ENCODE measurements at places on chromosomes 16 and 17.

GRCh38 chr17:72724267-72724666 is 368.2 kb downstream of the SLC39A11 start:
- DNase-seq = no peak

DNA sequence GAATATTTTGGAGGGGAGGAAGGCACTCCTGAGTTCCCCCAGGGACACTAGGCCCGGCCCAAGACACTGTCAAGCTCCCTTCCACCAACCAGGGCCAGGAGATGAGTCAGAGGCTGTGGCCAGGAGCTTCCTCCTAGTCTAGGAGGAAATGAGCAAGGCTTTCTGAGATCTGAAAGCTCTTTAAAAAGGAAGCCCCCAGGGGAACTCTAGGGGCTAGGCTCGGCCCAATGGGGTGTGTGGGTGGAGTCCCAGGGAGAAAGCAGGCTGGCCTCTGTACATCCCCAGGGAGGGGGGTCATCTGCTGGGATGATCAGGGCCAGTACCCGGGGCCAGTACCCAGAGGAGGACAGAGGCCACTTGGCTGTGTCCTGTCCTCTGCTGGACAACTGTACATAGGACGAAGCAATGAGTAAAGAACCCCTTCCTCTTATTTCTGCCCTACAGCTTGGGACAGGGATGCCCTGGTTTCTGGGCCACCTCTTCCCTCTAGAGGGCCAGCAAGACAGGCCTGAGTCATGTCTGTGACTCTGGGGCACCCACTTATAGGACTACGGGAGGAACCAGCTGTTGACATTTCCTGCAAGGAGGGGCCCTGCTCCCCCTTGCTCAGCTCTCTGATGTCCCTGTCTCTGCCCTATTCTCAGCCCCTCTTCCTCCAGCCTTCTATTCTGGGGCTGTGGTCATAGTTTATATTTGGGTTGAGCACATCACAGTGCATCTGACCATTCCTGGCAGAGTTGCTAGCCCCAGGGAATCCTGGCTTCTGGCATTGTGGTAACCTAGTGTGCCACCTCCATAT is 2.7 kb downstream of the FHOD1 start:
- DNase-seq = no peak

DNA sequence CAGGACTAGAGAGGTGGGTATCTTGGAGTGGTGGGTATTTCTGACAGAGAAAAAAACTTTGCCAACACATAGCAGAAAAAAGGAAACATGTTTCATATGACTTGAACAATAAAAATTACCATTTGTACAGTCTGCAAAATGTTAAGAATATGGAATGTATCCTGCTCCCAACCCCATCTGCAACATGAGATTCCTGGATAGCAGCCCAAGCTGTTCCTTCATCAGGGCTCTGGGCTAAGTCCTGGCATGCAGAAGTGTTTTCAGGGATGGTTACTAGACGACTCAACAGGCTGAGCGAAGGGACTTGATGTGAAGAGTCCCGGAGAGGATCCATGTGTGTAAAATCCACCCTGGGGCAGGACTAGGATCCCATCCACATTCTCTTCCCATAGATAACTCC is 121.0 kb upstream of the IRX3 start:
- DNase-seq = no peak

GRCh38 chr17:16425202-16425601 is 9.8 kb downstream of the TRPV2 start:
- DNase-seq = no peak

- DNase-seq = no peak
Measured at GRCh38 chr16:997440-998051, 16.0 kb downstream of the SOX8 start.

- DNase-seq = no peak
Measured at GRCh38 chr16:4801051-4801961, 1.1 kb downstream of the ROGDI start.

DNA sequence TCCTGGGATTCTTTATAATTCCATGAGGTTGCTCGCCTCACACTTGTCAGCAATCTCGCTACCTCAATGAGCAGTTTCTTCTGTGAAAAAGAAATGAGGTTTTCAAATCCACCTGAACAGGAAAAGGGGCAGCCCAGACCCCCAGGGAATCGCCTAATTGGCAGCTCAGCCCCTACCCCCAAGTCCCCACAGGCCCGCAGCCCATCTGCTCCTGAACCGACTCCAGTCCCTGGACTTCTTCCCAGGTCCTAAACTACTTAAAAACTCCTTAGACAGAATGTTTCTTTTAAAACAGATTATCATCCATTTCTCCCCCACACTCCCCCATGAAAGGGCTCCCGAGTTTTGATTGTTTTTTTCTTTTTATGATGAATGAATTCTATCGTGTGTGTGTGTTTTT is 89.8 kb downstream of the PMP22 start:
- no peak for DNase-seq

DNA sequence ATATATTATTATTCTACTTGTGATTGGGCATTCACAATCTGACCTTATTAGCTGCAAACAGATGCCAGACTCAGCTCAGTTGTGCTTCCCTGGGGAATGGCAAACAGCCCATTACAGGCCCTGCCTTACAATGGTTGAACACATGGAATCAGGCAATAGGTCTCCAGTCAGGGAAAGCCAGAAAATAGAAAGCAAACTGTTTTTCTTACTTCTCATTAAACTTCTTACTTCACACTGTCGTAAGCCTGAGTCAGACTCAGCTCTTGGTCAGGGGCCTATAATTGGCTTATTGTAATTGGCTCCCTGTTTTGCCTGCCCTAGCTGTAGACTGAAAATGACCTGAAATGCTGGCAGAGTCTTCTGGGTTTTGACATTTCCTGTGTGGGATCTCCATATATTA is 77.0 kb upstream of the CA10 start:
- no peak for DNase-seq

GRCh38 chr16:12535535-12536411 is 267.9 kb downstream of the CPPED1 start:
- no peak for DNase-seq

- no peak for DNase-seq
Measured at GRCh38 chr17:80822700-80823410, 168.8 kb upstream of the CHMP6 start.

DNA sequence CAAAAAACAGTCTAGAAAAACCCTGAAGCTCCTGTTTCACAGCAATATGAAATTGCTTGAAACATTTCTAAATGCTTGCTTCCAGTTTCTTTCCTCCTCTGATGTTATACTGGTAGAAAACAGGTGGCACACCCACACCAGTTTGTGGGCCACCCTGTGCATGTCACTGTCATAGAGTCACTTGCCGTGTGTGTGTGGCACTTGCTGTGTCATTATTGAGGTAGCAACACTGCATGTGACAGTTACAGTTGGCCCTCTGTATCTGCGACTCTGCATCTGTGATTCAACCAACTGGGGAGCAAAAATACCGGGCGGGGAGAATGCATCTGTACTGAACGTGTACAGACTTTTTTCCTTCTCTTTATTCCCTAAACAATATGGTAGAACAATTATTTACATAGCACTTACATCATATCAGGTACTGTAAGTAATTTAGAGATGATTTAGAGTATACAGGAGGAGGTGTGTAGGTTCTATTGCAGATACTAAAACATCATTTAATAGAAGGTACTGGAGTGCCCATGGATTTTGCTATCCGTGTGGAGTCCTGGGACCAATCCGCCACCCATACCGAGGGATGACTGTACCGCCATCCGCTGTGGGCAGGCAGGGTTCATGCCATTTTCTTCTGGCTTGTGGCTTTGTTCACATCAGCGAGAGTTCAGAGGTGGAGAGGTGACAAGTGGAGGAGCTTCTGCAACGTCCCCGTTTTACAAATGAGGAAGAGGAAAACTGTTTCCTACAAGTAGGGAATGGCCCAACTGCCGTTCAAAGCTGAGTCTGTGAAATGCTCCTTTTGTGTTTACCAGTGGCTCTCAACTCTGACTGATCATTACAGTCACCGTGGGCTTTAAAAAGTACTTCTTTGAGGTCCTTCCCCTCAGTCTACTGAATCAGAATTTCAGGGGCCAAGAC is 373.7 kb downstream of the SNX29 start:
- no peak for DNase-seq

DNA sequence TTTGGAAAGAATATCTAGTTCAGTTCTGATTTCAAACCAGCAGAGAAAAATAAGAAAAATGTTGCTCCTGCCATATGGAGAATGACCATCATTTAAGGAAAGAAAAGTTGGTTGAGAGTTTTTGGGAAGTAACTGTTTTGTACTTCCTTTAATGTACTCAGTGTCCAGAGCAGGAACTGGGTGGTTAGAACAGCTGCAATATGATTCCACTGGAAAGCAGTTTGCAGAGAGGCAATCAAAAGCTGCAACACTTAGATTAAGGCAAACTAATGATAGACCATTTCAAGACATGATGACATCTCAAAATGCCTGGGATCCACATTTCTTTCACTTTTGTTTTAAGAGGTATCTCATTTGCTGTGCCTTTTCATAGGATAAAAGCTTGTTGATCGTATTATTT is 313.3 kb upstream of the HSBP1 start:
- no peak for DNase-seq

DNA sequence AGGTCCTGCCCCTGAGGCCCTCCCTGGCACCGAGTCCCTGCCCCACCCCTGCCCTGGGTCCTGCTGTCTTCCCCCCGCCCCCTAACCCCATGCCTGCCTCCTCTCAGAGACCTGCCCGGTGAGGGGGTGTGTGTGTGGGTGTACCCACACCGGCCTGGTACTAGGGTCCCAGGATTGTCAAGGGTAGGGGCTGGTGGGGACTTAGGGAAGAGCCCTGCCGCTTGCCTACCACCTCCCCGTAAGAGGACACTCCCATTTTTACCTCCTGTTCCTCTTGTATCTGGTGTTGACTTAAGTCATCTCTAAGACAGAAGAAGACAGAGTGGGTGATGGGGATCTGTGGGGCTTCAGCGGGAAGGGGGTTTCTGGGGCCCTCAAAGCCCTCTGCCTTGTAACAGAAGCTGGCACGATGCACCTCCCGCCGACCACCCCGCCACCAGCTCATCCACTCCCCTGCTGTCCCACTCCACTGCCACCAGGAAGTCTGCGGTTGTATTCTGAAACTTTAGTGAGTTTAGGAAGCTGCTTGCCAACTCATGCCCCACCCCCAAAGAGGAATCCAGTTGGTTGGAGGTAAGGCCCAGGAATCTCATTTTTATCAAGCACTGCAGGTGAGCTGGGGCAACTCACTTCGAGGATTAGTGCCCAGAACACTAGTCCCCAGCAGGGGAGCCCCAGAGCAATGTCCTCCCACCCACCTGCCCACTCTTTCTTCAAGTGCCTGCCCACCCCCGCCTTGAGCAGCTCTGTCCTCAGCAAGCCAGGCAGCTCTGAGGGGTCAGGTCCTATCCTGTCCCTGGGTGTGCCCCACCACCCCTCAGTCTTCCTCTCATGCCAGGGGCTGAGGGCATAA is 5.6 kb downstream of the SPATA32 start:
- no peak for DNase-seq

GRCh38 chr17:76556765-76557367 is 17.0 kb downstream of the PRCD start:
- DNase-seq = peak; percentile 60

- DNase-seq = no peak
Measured at GRCh38 chr17:66549731-66550207, 247.4 kb downstream of the PRKCA start.

- no peak for DNase-seq
Measured at GRCh38 chr16:74605746-74606520, 981 bp downstream of the GLG1 start.

GRCh38 chr17:4986403-4986802 is 1.1 kb downstream of the CAMTA2 start:
- no peak for DNase-seq

GRCh38 chr16:58034128-58034685 is 8.7 kb downstream of the MMP15 start:
- no peak for DNase-seq

GRCh38 chr17:32268734-32269288 is 3.2 kb downstream of the RHBDL3 start:
- DNase-seq = no peak

GRCh38 chr17:67322042-67322787 is 44.2 kb downstream of the PSMD12 start:
- DNase-seq = peak; percentile 81

- DNase-seq = peak; percentile 38
Measured at GRCh38 chr17:77280304-77281121, 139.7 kb downstream of the SEC14L1 start.

- no peak for DNase-seq
Measured at GRCh38 chr17:19295473-19296135, 58.4 kb downstream of the EPN2 start.

- no peak for DNase-seq
Measured at GRCh38 chr17:33039874-33040273, 48.2 kb downstream of the SPACA3 start.

DNA sequence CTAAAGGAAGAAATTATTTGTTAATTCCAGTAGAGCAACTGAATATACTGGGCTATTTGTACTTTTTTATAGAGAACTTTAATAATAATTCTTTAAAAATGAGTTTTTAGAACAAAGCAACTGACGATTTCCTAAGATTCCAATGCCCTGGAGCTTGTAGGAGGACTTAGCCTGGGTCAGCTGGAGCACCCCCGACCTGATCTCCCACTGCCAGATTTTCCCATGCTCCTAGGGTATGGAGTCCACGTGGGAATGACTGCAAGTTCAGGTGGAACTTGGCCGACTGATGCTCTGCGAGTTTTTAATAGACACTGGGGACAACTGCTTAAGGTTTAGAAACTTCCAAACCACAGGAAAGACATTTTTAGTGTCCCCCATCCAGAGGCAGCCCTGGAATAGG is 25.5 kb upstream of the CACNG5 start:
- no peak for DNase-seq

DNA sequence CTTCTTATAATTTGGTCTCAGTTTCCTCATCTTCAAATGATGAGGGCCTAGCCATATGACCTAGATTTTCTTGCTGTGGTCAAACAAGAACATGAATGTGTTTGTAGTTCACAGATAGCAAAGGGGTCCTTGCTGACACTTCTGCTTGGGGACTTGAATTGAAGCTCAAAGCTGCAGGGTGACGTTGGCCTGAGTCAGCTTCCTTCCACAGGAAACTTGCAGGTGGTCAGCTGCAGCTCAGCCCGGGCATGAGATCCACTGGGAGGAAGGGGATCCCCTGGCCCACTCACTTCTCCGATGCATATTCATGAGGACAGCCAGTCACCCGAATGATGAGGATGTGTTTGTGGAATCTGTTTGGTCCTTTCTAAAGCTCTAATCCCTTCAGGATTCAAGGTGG is 42.6 kb upstream of the AXIN2 start:
- DNase-seq = no peak

- no peak for DNase-seq
Measured at GRCh38 chr17:36524428-36524876, 10.2 kb downstream of the MYO19 start.
